ENCODE measurements at places on chromosomes 16 and 17.

GRCh38 chr17:70119545-70119944 is 44.5 kb downstream of the KCNJ16 start:
- DNase-seq = no peak

- DNase-seq = no peak
Observed at GRCh38 chr17:16916557-16916920, 55.4 kb downstream of the TNFRSF13B start.

- DNase-seq = no peak
Observed at GRCh38 chr16:79911660-79912059, 311.1 kb upstream of the MAF start.

- DNase-seq = no peak
Observed at GRCh38 chr17:50337956-50338355, 8.0 kb upstream of the XYLT2 start.

DNA sequence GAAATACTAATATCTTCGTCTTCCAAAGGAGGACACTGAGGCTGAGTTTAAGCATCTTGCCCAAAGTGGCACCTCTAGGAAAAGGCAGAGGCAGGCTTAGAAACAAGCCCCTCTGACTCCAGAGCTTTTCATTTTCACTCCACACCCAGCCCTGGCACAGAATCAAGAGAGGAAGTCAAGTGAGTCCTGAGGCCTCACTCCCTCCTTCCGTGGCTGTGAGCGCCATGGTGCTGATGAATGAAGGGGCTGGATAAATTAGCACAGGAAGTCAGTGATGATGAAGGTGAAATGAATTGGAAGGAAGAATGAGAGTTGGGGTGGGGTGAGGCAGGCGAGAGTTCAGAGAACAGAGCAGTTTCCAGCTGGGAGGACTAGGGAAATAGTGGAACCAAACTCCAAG is 179.3 kb downstream of the TMEM132E start:
- DNase-seq = no peak

DNA sequence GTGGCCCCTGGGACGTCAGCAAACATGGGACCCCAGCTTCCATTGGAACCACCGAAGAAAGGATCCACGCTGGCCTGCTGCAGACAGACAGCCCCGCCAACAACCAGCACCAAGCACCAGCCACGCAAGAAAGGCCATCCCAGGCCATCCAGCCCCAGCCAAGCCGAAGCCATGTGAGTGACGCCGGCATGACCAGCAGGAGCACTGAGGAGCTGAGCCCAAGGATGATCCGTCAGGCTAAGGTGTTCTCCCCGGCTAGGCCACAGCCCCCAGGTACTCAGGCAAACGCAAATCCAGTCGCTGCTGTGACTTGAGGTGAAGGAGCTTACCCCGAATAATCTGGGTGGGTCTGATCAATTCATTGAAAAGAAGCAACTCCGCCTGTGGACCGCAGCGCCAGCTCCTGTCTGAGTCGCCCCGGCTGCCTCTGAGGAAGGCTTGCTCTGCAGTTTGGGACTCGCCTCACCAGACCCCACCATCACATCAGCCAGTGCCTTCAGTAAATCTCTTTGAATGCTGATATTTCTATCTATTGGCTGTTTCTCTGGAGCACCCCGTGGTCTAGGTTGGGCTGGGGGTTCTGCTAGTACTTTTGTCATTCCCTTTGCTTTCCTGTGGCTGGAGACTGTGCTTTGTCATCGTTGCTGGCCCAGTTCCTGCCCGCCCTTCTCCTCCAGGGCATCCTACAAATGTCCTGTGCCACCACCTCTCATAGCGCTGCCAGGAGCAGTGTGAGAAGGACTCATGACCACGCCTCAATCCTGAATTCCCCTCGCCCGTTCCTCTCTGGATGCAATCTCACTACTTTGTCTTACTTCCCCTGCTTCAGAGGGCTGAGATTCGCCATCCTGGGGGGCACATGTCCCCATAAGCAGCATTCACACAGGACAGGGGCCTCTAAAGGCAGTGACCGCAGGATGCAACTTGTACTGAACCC is 8.1 kb upstream of the CBX2 start:
- no peak for DNase-seq

DNA sequence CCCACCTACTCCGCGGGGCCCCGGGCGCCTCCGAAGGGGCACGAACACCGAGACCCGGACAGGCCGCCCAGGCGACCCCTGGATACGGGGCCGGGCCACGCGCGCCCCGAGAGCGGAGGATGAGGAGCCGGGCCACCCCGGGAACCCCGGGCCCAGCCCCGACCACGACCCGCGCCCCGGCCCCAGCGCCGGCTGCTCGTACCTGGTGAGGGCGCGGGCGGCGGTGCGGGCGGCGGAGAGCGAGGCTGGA is 192 bp downstream of the FASN start:
- no peak for DNase-seq

- no peak for DNase-seq
Observed at GRCh38 chr16:6510261-6510660, 822.4 kb upstream of the RBFOX1 start.

DNA sequence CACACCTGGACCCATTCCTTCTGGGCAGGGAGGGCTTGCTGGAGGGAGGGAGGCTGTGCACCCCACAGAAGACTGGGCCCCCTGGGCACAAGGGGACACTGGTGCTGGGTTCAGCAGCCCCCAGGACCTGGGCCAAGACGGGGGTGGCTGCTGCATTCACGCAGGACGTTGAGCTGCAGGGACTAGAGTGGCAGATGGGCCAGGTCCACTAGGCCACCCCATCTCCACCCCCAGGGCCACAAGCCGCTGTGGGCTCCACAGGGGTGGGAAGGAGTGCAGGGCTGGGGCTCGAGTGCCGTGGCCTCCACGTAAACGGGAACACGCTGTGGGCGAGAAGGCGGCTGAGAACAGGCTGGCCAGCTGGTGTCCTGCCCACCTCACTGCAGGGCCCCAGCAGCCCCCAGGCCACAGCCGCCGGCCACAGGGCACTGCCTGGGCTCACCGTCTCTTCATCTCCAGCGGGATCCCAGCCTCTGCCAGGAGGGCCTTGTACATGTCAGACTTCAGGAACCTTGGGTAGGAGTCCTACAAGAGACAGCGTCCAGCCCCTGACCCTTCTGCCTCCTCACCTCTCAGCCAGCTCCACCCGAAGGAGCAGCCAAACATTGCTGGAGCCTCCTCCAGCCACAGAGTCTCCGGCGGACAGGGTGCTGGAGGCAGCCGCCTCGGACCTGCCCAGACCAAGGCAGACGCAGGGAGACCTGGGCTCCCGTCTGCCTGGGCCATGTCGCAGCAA is 6.5 kb downstream of the RGS11 start:
- DNase-seq = no peak

- DNase-seq = no peak
Observed at GRCh38 chr17:82134101-82134500, 36.1 kb upstream of the FASN start.

- peak; percentile 86 for DNase-seq
Observed at GRCh38 chr17:59845595-59846393, 46.9 kb downstream of the TUBD1 start.

DNA sequence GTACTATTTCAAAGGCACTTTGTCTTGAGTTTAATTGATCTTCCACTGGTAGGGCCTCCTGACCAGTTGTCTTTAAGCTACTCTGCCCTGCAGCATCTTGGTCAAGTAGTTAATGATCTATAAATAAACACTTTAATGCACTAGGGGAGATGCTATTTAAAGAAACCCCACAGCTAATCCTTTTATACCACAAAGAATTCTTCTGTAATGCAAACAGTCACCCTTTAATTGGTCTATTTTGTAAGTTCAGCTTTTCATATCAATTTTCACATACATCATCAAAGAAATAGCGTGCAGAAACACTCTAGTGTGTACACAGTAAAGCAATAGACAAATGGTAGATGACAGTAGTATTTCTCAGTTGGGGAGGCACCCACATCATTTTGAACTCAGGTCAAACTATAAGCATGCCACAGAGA is 70.3 kb downstream of the PMP22 start:
- DNase-seq = no peak

DNA sequence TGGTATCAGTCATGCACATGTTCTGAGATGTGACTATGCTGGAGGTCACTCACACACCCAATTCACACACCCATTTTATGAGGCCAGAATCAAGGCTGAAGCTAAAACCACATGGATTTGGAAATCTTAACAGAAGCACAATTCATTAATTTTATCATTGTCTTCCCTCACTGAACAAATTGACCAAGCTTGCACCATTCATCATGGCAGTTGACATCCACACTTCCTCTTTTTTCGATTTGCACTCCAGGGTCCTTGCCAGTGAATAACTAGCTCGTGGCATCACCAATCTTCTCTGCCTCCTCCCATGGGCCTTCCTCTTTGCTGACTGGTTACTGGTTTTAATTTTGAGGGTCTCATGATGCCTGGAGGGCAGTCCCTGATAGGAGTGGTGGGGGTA is 123.0 kb upstream of the ASIC2 start:
- no peak for DNase-seq

DNA sequence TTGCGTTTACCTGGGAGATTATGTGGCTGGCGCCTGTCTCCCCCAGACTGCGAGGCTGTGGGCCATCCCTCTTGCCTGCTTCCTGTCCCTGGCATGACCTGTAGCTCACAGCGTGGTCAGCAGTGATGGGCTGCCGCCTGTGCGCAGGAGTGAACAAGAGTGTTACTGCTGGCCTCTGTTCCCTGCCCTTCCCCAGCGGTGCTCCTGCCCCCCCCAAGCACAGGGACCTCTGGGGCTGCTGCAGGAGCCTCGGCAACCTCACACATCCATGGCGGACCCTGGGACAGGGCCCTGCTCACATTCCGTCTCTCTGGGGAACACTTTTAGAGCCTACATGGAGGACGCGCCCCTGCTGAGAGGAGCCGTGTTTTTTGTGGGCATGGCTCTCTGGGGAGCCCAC is 10.6 kb downstream of the TSC2 start:
- DNase-seq = no peak

DNA sequence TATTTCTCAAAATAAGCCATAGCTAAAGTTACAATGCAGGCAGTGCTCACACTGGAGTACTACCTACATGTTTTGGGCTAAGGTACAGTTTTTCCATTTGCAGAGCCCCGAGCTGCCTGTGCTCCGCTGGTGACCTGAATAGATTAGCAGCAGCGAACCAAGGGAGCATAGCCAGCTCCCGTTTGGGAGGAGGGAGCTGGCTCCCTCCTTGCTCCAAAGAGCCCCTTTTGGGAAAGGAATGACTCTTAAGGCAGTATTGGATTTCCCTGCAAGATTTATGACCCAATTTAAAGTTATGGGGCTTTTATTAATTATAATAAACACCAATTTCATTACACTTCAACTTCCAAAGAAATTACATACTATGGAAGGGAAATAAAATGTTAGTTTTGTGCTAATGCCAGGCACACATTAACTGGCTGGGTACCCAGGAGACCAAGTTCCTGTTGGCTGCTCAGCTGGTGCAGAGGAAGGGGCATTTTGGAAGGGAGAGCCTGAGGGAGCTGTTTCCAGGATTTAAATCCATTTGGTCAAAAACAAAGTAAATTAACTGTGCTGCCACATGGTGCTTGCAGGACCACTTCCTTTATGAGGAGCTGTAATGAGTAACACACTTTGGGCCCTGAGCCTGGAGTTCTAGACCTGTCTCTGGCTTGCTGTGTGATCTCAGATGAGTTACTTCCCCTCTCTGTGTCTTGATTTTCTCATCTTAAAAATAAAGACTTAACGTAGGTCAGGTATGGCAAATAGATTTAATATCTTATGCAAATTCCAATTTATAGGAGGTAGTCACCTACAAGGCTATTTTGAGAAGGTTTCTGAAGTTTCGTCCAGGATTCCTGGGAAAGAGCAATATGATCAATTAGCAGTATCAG is 362.1 kb upstream of the CCL2 start:
- no peak for DNase-seq

DNA sequence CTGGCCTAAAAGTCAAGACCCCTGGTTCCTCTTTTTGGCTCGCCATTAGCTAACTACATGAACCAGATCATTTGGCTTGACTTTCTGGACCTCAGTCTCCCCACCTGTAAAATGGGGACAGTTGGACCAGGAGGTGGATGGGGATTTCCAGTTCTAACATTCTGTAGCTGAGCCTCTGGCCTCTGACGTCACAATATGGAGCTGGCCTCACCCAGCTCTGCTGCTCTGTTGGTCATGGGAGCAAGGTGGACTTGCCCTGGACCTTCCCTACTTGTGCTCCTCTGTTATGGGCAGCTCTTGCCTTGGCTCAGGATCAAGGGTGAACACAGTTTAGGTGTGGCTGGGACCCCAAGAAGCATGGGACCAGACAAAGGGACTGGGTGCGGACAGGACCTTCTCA is 16.5 kb upstream of the KCNH6 start:
- DNase-seq = no peak

Measured in GM23248 (cell line).